Natural killer cell treated with Interleukin-12 subunit alpha and Interleukin-12 subunit beta and Interleukin-15 and Interleukin-18, amount 100 ng/mL, for 72 hours (primary cell): ENCODE measurements at places on chromosomes 1 and 21.

DNA sequence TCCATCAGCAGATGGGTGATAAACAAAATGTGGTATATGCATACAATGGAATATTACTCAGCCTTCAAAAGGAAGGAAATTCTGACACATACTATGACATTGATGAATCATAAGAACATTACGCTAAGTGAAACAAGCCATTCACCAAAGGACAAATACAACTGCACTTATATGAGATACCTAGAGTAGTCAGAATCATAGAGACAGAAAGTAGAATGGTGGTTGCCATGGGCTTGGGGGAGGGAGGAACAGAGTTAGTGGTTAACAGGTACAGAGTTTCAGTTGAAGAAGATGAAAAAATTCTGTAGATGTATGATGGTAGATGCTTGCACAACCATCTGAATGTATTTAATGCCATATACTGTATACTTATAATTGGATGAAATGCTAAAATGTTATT lies 39.1 kb upstream of the KCNK2 start:
- DNase-seq: no peak

DNA sequence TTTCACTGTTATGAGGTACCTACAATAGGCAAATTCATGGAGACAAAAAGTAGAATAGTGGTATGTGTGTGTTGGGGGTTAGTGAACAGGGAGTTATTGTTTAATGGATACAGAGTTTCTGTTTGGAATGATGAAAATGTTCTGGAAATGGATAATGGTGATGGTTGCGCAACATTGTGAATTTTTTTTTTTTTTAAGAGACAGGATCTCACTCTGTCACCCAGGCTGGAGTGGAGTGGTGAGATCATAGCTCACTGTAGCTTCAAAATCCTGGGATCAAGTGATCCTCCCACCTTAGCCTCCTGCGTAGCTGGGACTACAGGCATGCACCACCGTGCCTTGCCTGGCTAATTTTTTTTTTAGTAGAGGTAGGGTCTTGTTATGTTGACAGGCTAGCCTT lies 34.5 kb upstream of the TRABD2B start:
- DNase-seq: no peak

DNA sequence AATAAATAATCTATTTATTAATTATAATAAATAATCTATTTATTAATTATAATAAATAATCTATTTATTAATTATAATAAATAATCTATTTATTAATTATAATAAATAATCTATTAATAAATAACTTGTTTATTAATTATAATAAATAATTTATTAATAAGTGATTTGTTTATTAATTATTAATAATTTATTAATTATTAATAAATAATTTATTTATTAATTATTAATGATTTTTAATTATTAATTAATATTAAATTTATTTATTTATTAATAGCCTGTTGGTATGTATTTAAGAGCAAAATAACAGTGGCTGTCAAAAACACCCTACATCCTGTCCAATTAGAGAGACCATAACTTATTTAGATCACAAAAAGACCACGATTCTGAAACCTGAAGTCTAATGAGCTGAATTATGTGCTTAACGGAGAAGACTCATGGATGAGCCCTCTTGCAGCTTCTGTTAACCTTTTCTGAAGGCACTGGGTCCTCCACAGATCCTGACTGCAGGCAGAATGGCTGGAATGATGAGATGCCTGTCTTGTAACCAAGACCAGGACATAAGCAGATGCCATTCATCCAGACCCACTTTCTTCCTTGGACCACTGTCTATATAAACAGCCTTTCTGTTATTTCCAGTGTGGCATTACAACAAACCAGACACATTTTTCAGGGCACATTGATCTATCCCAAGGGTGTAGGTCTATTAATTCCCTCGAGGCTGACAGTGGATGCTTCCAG lies 134.2 kb downstream of the SETD4 start:
- DNase-seq: no peak

DNA sequence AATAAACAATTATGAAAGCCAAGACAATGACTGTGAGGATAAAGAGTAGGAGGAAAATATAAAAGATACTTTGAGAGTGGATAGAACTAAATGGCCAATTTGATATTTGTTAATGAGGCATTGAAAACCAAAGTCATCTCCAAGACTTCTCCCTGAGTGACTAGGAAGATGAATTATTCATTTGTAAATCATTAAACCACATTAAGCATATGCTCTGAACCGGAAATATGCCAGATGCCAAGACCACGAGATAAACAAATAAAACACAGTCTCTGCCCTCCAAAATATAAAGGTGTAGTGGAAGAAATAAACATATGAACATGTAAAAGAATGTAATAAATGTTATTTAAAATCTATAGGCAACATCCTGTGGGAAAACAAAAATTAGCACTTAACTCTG lies 78.8 kb downstream of the MRPL39 start:
- DNase-seq: no peak

GRCh38 chr1:26761217-26761616 lies 26.5 kb upstream of the PIGV start:
- no peak for DNase-seq

- no peak for DNase-seq
Observed at GRCh38 chr1:11598461-11598860, 55.8 kb downstream of the FBXO2 start.
